ENCODE measurements at places on chromosomes 4 and X.
A peak's percentile ranks its signal among the peaks of the same experiment; 100 is the strongest.

GRCh38 chr4:169229571-169230028, 41.2 kb downstream of the SH3RF1 start:
- DNase-seq, result peak; percentile 47

DNA sequence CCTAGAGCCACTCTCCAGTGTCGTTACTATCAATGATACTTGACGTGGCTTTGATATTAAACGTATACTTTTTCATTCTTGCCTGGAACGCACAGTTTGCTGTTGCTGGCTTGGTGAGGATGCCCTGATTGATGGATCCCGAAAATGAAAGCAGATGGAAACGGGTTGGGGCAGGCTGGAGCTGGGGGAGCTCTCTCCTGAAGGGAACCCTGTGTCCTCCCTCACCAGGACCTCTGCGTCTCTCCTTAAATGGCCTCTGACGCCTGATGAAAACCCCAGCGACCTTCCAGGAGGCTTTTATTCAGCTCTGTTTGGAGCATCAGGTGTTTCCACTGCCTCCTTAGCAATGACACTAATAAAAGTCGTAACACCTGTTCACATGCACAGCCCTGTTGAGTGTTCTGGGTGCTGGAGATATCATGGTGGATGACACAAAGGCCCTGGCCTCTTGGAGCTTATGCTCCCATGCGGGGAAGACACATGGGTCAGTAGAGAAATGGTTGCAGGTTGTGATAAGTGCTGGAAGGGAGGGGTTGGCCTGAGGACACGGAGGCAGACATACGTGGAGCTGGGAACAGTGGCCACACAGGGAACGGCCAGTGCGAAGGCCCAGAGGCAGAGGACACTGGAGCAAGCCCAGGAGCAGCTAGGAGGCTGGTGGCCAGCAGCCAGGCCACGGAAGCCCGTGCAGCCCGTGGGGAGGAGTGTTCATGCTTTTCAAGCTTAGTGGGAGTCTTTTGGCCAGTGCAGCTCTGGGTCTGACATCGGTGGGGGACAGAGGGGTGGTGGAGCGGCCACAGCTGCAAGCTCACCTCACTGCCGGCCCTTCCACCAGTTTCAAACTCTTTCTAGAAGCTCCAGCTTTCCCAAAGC, 7.5 kb downstream of the MSANTD1 start:
- DNase-seq, result no peak

DNA sequence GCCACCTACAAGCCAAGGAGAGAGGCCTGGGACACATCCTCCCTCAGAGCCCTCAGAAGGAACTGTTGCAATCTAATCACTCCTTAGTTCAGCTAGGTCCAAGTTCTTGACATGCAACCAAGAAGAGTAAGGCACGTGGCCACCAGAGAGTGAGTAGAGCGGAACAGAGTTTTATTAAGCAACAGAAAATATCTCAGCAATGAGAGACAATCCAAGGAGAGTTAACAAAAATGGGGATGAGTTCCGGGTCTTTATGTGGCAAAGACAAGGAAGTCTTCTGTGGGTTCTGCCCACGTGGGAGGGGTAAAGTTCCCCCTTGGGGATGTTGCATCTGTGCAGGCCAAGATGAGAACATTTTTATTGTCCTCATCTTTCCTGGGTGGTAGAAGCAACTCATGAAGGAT, 38.5 kb upstream of the PROM1 start:
- DNase-seq, result peak; percentile 91

GRCh38 chrX:139077281-139078250, 366.0 kb upstream of the FGF13 start:
- peak; percentile 48 for DNase-seq

DNA sequence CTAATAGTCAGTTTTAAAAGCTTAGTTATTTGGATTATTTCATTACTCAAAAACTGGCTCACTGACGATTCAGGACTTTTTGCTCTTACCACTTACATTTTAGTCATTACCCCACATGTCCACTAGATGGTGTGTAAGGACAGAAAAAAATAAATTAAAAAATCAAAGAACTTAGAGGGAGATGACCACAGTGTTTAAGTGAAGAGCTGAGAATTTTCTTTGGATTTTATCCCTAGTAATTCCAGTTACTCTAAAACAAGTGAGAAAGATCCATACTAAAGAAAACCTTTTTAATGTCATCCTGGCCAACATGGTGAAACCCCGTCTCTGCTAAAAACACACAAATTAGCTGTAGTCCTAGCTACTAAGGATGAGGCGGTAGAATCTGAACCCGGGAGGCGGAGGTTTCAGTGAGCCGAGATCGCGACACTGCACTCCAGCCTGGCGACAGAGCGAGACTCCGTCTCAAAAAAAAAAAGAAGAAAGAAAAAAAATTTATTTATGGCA, 26.4 kb upstream of the TMPRSS11B start:
- DNase-seq, result peak; percentile 58

DNA sequence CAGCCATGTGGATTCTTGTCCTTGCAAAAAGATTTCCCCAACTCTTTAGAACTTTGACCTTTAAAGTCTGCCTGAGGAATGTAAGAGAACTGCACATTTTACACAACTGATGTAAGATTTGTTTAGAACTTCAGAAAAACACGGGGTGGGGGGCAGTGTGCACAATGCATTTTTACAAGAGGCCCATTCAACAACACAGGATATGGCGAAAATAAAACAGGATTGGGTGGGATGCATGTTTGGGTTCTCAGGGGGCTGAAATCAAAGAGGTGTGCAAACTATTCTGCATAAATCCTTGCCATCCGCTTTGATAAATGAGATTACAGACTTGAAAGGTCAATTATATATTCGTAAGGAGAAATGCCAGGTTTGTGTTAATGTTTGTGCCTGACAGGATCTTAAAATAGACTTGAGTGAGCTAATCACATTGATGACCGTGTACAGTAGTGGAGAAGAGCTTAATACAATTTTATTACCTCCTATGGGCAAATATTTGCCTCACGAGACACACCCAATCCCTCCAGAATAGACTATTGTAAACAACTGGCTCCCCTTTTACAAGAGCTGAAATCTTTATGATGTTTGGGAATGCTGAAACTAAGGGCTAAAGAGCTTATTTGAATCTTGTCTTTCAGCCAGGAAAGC, 184.1 kb upstream of the LEF1 start:
- no peak for DNase-seq

DNA sequence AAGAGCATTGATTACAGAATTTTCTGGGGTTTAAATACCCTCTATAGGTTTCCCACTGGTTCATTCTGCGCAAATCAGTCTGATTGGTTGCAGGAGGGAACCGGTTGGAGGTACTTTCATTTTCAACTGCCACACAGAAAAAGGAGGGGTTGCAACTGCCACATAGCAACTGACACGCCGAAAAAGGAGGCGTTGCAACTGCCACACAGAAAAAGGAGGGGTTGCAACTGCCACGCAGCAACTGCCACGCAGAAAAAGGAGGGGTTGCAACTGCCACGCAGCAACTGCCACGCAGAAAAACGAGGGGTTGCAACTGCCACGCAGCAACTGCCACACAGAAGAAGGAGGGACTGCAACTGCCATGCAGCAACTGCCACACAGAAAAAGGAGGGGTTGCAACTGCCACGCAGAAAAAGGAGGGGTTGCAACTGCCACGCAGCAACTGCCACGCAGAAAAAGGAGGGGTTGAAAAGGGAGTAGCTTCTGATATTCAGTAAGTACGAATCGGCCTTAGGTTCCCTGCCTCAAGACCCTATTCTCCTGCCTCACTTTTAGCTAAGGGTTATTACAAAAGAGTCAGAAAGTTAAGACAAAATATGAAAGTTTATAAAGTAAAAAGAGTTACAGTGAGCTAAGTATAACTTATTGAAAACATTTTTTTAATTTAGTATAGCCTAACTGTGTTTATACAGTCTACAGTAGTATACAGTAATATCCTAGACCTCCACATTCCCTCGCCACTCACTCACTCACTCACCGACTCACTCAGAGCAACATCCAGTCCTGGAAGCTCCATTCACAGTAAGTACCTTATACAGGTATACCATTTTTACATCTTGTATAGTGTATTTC, 431.8 kb downstream of the KCTD8 start:
- DNase-seq, result no peak

DNA sequence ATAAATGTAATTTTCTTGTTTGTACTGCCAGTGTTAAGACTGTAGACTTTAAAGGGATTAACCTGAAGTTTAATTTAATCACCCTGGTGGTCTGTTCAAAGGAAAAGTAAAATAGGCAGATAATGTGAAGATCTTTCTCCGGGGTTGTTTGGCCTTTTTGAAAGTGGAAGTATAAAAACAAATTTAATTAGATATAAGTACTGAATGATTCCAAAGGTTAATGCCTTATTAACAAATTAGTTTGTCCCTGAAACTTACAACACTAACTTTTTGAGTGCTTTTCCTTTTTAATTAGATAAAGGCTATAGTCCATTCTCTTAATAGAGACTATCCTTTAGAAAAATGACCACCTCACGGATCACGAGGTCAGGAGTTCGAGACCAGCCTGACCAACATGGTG, 10.4 kb upstream of the PGAM4 start:
- DNase-seq, result no peak

DNA sequence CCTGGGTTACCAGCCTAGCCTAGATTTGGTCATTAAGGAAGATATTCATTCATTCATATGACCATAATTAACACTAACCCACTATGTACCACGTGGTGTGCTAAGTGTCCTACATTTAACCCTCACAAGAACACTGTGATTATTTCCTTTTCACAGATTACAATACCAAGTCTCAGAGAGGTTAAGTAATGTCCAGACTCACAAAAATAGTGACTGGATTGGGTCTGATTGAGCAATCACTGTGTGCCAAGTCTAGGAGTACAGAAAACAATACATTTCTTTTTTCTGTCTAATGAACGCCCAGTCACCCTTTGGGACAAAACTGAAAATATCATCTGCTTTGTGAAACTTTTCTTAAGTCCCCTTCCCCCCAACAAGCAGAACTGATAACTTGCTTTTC, 7.6 kb upstream of the DLG3 start:
- DNase-seq, result peak; percentile 14

DNA sequence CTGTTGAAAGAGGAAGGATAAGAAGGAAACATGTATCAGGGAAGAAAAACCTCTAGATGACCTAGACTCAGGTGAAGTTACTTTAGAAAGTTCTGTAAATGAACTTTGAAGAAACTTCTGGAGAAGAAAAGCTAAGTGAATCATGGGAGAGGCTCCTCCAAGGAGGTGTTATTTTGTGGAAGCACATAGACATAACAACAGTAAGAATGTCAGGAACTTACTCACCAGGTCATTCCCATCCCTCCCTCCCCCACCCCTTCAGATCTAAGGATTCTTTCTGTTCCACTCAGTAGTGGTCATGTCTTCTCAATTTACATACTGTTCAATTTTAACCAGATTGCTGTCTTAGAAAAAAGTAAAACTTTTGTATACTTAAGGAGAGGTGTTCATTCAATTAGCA, 310.5 kb upstream of the DDX53 start:
- no peak for DNase-seq

GRCh38 chr4:143397335-143397734, 60.7 kb downstream of the GAB1 start:
- no peak for DNase-seq

DNA sequence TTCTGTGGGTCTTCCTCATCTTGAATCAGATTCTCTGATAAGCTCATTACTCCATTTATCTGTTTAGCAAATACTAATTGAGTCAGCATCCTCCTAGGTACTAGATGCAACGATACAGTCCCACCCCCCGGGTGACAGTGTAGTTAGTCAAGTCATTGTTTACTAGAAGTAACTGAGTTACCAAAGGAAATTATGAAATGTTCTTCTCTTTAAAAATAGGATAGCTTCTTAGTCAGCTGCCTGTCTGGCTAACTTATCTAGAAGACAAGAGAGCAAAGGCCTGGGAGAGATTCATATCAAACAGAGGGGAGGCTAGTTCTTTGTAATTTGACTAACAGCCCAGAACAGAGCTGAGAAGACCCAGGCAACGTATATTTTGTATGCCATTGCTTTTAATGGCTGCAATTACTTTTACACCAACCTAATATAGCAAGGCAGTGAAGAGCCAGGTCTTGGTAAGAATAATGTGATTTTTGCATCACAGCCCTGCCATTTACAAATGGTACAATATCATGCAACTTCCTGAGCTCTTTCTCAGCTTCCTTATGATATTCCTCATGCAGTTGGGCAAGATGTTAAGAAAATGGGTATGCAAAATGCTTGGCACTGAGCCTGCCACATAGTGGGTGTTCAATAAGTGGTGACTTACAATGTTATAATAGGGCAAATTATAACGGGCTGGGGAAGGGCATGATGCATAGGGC, 149.9 kb downstream of the CHIC2 start:
- DNase-seq, result peak; percentile 97

- no peak for DNase-seq
Measured at GRCh38 chrX:107470198-107470597, 20.7 kb downstream of the FRMPD3 start.

- no peak for DNase-seq
Measured at GRCh38 chr4:113273721-113274220, 224.3 kb downstream of the ANK2 start.

DNA sequence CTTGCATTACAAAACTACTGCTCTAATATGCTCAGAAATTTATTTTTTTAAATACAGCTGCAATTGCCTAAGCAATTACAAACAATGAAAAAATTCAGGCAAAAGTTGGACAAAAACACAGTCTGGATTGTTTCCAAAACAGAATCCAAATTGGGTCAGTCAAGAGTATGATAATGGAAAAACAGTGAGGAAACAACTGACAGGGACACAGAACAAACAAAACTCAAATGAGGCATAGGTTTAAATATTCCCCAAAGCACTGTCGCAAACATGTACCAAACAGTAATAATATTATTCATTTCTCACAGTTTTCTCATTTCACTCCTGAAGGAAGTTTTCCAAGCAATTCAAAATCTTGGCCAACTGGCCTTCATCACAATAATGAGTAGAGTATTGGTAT, 386.6 kb downstream of the CENPC start:
- DNase-seq, result no peak
